ENCODE measurements at places on chromosomes 13 and 19.

DNA sequence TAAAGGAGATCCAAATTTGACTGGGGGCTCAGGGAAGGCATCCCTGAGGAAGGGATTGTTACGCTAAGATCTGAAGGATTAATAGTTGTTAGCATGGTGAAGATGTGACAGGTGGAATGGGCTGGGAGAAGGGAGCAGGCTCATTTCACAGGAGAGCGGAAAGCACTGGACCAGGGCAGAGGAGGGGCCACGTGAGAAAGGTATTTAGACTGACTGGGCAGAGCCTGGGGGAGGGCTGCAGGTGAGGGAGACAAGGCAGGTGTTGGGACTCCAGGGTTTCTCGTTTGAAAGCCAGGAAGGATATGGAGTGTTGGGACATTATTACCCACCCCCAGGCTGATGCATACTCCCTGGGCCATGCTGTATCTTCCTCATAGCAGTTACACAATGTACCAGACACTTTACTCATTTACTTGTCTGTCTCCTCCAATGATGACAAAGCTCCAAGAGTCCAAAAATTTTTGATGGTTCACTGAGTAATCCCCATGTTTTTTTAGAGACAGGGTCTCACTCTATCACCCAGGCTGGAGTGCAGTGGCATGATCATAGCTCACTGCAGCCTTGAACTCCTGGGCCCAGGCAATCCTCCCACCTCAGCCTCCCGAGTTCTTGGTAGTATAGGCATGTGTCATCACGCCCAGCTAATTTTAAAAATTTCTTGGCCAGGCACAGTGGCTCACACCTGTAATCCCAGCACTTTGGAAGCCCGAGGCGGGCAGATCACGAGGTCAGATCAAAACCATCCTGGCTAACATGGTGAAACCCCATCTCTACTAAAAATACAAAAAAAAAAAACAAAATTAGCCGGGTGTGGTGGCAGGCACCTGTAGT lies 2.3 kb downstream of the TRAPPC6A start:
- DNase-seq: no peak

DNA sequence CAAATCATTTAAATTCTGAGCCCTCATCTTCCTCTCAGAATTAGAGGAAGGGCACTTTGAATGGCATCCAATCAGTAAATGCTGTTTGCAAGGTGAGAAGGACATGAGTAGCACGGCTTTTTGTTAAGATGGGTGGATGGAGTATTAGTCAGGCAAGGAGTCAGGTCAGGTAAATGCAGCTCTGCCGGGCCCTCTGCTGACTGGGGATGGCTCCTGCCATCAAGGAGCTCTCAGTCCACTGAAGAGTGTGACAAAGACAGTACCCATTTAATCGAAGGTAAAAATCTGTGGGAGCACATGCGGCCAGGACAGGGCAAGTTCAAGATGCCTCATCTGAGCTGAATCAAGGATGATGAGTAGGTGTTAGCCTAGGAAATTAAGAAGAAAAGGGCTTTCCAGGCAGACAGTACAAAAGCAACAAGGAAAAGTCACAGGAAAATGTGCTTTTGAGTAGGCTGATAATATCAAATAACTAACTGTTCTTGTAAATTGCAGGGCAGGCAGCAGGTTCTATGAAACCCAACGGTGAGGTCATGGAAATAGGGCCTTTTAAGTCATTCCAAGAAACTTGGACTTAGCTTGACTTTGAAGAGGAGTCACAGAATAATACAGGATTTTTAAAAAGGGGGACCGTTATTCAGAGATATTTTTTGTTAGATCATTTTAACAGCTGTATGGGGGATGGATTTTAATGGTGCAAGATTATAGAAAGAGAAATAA lies 670.5 kb upstream of the ARGLU1 start:
- DNase-seq: no peak

GRCh38 chr13:102466610-102467190 lies 64.9 kb upstream of the FGF14 start:
- DNase-seq: no peak

DNA sequence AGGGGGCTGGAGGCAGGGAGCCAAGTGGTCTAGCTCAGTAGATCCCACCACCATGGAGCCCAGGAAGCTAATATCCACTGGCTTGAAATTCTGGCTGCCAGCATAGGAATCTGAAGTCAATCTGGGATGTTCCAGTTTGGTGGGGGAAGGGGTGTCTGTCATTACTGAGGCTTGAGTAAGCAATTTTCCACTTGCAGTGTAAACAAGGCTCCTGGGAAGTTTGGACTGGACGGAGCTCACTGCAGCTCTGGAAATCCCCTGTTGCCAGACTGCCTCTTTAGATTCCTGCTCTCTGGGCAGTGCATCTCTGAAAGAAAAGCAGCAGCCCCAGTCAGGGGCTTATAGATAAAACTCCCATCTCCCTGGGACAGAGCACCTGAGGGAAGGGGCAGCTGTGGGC lies 349.2 kb upstream of the KLHL1 start:
- no peak for DNase-seq

DNA sequence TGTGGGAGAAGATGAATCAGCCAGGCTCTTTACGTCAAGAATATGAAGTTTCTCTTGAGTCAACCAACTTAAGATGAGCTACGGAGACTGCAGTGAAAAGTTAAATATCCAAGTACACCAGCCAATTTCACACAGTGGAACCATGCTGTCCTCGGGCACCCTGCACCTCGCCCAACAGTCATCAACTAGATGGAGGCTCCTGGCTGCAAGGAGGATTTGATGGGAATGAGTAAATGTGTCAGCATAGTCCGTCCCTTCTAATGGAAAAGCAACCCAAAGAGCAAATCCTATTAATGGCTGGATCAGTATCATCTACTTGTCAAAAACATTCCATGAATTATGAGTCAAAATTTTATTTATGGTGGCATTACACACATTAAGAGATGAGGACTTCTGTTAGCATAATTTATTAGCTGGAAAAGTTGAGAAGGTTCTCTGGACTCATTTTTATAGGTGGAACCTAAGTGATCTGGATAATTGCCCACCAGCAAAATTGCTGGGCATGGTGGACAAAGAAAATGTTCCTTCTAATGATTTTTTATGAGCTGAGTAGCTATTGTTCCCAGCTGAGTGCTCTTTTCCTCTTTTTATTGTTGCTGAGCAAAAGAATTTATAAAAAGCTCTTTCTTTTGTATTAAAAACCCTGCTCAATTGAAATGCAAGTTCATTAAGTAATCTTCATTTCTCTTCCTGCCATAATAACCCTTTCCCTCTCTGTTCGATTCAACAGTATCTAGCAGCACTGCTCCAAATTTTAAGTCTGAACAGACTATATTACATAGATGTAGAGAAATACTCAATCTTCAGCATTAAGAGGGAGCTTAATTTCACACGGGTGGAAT lies 88.4 kb downstream of the DNAJC15 start:
- no peak for DNase-seq

Measured in AG08396 (cell line).